ENCODE measurements at places on chromosomes 3 and 15.

DNA sequence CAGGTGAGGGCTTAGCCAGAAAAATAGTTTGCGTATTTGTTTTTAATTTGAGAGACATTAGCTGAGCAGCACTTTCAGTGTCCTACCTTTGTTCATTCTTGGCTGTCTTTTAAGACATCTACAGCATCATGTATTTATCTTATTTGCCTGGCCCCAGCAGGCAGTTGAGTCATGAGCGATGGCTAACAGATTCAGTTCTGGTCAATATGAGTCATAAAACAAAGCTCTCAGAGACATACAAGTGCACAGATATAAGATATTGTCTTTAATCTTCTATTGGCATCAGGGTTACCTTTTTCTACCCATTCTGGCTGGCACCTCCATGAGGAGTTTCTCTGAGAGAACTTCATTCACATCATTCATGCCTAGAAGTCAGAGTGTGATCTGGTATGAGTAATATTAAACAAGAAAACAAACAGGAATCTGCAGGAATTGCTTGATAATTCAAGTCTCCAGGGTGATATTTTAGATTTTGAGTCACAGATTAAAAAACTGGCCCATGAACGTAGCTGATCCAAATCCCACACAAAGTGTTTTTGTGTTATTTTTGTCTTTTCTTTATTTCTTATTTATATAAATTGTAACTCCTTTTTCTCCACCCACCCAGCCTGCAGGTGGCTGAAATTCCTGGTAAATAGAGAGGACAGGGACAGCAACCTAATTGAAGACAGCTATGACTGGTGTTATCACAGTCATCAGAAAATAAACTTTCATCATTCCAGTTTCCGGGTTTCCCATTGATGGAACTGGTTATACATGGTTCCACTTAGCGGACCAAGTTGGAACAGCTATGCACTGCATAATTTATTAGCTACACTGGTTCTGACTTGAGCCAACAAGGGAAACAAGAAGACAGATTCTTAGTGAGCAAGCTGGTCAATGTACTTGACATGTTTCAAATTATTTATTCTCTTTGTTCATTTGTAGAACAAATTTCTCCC lies 47.3 kb downstream of the PLSCR2 start:
- DNase-seq, result no peak

DNA sequence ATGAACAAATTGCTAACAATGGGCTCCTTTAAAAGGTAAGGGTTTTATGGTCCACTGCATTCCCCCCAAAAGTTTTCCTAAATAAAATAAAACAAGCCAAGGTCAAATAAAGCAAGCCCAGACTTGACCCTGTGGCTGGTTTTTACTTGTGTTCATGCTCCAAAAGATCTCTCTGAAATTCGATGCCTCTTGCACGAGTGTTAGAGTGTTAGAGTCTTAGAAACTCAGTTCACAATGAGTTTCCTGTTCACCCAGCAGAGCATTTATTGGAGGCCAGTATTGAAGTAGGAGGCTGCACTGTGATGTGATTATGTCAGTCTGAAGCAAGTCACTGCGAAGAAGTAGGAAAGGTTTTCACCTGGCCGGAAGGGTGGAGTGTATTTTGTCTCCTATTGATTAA lies 59.9 kb upstream of the LRTM1 start:
- no peak for DNase-seq

GRCh38 chr15:93081399-93081798 lies 7.6 kb downstream of the RGMA start:
- DNase-seq, result no peak

DNA sequence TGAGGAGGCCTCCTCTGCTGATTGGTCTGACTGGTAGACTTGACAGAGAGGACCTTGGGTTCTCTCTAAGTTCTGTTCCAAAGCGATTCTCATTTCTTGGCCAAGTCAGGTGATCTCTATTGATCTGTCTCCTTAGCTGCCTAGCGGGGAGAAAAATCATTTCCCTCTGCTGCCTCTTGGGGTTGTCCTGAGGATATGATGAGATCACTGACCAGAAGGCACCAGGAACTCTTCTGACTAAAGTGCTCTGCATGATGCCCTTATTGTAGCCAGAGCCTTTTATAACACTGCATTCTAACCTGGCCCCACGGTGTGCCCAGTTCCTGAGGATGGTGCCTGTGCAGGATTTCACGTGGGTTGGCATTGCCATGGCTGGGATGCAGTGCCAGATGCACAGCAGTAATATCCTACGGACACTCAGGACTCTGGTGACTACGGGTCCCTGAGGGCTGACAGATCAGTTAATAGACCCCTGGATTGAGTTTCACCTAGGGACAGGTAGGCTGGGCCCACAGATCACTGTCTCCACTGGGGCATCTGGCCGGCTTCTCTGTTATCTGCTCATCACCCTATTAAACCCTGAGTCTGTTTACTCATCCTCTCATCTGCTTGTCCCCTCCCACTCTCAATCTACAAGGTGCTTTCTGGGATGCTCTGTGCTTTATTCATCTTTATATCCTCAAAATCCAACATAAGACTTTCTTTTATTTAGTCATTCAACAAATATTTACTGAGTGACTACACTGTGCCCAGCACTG lies 3.9 kb upstream of the HEG1 start:
- DNase-seq, result no peak

- DNase-seq, result no peak
Measured at GRCh38 chr3:152786977-152787681, 47.8 kb upstream of the P2RY1 start.

- no peak for DNase-seq
Measured at GRCh38 chr3:134885877-134886621, 91.0 kb downstream of the EPHB1 start.

DNA sequence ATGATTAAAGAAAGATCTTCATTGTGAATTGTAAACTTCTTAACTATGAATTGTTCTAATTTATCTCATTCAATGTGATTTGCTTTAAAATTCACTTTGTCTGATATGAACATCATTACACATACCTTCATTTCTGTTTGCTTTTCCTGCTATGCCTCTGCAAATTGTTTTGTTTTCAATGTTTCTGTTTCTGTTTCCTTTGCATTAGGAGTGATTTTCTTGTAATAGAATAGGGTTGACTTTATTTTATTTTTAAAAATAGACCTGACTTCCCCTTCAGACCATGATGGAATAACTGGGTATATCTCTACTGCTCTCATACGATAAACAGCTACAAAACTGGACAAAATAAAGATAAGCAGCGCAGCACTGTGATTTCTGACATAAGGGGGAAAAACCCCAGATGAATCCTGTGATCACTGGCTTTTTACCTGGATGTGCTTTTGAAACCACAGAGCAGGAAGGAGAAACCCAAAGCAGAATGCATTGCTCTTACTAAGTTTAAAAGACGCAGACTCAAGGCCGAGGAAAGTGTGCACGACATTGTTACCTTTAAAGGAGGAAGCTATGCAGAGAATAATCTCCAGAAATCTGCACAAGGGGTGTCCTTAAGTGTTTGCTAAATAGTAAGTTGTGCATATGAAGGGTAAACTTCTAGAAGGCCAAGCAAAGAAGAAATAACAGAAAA lies 420.2 kb downstream of the TBC1D5 start:
- DNase-seq, result no peak

DNA sequence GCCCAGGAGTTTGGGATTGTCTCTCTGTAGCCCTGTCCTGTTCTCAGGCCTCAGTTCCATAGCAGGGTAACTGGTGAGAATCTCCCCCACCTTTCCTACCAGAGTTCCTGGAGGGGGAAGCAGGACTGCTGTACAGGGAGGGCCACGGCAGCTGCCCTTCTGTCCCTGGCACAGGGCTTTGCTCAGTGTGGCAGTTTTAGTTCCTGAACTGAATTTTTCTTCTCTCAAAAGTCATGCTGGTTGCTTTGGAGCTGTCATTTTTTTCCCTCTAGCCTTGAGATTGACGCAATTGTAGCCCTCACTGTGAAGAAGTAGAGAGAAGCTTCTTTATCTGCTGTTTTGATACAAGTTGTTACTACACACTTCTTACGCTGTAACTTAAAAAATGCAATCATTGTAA lies 55.5 kb downstream of the TPRG1 start:
- no peak for DNase-seq

GRCh38 chr3:12839156-12839946 lies 2.0 kb downstream of the RPL32 start:
- DNase-seq, result no peak
